Fibroblast of mammary gland (primary cell): ENCODE measurements at places on chromosomes 13 and 19.

GRCh38 chr19:46842791-46843190 is 7.9 kb downstream of the AP2S1 start:
- no peak for DNase-seq

DNA sequence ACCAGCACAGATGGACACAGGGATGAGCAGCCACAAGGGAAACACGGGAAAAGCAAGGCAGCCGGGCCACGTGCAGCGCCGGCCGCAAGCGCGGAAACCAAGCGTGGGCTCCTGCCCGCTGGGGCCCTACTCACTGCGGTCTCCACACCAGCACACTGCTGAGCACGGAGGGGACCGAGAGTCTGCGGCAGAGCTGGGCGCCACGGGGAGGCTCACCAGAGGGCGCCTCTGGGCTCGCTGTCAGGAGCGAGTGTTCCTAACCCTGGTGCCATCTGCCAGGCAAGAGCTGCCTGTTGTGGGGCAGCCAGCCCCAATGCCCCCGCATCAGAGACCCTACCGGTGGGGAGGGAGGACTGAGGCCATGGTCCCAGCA is 26.5 kb downstream of the MPND start:
- peak; percentile 59 for DNase-seq

GRCh38 chr19:45643927-45644771 is 5.0 kb upstream of the EML2 start:
- no peak for DNase-seq

DNA sequence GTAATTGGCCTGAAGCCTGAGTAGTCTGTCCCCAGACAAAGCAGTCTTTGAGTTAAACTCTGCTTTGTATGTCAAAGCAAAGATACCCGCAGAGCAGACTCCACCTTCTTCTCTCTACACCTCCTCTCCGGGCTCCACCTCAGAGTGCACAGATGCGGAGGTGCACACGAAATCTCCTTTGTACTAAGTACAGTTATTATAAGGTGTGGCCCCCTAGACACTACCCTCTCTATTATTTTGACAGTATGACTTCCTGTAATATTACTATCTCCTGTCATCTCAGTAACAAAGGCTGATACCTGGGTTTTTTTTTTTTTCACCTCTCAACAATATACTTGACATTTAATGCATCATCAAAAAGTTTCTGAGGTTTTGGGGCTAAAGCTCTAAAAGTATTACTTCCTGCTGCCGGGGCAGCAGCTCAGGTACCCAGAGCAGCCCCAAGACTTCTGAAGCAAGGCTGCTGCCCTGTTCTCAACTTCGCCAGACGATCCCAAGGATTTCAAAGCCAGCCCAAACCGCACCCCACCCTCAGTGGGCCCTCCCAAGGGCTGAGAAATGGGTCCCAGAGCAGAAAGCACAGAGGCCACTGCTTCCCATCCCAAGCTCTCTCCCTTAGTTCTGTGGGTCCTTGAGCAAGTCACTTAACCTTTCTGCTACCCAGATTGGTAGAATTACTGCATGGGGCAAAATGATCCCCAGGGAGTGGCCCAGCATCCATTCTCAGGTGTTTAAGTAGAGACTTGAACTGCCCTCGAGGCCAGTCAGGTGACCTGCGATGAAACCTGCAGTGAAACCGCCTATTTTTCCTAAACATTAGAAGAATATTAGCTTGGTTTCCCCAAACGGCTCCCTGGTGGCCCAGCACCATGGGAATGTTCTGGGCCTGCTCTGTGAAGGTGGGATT is 180.6 kb downstream of the FOXO1 start:
- no peak for DNase-seq

DNA sequence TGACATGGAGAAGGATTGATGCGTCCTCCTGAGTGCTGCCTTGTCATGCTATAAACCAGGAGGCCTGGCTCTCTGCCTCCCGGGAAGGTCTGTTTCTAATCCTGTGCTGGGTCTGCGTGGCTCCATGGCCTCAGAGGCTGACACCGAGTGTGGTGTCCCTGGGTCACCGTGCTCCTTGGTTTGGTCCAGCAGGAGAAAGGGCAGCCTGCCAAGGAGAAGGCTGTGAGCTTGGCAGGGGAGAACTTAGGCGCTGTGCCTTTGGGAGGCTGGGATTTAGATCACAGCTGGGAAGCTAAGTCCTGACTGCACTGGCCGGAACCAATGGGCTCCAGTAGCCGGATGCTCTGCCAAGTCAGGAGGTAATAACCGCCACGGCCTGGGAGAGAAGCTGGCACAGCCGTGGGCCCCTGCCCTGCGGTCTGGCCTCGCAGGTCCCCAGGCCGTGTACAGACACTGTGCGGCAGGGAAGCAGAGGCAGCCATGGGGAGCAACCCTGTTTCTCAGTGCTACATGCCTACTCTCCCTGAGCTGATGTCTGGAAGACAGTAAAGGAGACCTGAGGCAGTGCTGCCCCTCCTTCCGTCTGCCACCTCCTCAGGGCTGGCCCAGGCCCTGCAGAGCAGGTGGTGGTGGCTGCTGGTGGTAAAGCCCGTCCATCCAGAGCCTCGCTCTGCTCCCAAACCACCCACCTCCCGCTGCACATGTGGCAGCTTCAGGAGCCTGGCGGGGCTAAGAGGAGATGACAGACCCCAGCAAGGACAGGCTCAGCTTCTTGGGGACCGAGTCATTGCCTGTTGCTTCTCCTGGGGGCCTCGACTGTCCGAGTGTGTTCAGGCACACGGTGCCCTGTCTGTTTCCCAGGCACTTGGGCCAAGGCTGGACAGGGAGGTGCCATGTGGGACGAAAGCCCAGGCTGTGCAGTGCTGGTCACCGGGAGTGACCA is 44.9 kb downstream of the C13orf46 start:
- peak; percentile 97 for DNase-seq

GRCh38 chr19:57961785-57962184 is 12.5 kb downstream of the C19orf18 start:
- DNase-seq: no peak

GRCh38 chr13:31456056-31456455 is 256.3 kb downstream of the B3GLCT start:
- no peak for DNase-seq

DNA sequence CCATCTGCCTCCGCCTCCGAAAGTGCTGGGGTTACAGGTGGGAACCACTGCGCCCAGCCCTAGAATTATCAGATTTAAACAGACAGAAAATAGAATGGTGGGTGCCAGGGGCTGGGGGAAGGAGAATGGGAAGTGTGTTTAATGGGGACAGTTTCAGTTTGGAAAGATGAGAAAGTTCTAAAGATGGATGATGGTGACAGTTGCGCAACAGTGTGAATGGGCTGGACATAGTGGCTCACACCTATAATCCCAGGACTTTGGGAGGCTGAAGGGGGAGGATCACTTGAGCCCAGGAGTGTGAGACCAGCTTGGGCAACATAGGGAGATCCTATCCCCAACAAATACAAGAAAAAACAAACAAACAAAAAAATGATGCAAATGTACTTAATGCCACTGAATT is 15.9 kb downstream of the KANK2 start:
- DNase-seq: no peak

DNA sequence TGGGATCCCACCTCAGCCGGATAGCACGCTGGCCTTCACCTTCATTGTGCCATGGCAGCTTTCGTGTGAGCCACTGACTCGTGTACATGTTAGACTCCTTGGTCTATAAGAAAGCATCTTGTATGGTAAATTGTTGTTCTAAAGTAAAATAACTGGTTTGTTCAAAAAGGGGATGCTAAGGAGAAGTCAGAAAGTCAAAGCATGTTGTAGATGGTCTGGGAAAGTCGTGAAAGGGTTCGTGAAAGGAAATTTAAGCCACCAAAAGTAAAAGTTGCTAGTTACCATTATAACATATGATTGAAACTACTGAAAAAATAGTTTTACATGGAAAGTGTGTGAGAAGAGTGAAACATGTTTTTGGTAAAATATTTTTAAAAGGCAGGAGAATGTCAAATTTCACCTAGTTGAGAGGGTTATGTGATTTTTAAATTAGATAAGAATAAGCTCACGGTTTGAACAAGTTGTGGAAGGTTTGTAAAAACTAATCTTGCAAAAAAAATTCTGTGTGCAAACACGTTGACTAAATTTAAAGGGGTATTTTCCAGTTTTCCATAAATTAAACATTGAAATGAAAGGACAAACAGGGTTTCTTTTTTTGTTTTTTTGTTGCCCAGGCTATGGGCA is 23.4 kb downstream of the DPRX start:
- DNase-seq: no peak

- peak; percentile 50 for DNase-seq
Measured at GRCh38 chr13:38141792-38142191, 207.9 kb upstream of the UFM1 start.

DNA sequence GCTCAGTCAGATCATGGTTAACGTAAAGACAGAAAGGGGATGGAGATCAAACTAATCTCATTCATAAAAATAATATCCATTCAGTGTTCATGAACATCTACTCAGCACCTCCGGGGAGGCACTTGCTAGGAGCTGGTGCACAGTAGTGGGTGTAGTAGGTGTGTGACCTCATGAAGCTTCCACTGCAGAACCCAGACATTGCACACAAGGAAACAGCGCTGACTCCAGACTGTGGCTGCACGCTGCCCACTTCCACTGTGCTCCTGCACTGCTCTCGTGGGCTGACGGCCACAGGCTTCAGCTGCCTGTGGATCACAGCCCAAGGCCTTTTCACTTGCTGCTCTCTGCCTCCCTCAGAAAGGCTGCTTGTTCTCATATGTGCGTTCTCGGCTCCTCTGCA is 214.4 kb upstream of the ZNF507 start:
- no peak for DNase-seq

GRCh38 chr19:33453265-33453664 is 68.3 kb downstream of the PEPD start:
- DNase-seq: no peak

DNA sequence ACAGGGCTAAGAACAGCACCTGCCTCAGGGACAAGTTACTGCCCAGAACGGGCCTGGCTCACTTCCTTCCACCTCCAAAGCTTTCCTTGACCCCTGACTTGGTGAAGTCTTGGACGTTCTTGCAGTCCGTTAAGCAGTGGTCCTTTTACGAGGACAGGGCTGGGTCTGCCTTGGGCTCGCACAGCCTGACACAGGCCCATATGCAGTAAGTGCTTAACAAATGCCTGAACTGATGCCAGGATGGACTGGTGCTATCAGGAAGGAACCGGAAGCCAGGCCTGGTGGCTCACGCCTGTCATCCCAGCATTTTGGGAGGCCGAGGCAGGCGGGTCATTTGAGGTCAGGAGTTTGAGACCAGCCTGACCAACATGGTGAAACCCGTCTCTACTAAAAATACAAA is 1.8 kb upstream of the PLK5 start:
- DNase-seq: no peak

DNA sequence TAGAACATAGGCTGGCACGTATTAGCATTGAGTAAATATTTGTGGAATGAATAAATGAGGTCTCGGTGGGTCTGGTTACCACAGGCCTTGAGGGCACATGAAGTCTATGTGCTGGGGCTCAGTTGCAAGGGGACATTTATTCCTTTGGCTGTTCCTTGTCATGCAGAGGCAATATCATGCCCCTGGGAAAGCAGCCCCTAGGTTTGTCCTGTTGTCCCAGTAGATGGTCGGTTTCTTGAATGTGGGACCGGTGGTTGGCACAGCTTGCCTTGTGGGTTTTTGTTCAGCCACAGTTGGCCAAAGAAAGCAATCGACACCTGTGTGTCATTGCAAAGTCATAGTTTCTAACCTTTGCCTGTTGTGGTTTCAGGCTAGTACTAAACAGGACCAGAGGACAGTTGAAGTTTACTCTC is 24.7 kb upstream of the GPR183 start:
- DNase-seq: no peak

- peak; percentile 58 for DNase-seq
Measured at GRCh38 chr19:47093254-47093653, 20.3 kb downstream of the ZC3H4 start.

DNA sequence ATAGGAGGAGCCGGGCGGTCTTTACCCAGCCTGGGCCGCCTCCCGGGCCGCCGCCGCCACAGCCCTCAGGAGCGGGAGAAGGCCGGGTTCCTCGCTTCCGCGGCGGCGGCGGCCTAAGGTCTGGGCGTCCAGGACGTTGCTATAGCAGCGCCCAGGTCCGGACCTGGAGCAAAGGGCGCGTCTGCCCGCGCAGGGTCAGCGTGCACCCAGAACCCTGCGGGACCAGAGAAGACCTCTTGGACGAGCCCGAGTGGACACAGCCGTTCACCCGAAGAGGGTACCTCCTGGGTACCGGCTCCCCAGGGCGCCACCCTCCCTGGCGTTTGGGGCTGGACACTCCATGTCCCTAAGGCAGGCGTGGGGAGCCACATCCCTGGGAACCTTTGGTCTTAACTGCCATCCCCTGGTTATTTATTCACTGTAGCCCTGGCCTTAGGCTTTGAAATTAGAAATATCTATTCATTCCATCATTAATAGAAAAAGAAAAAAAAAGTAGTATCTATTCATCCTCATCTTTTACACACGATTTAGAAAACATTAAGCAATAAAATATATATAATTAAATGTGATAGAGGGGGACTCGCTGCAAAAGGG is 2.4 kb downstream of the DZIP1 start:
- DNase-seq: peak; percentile 40

DNA sequence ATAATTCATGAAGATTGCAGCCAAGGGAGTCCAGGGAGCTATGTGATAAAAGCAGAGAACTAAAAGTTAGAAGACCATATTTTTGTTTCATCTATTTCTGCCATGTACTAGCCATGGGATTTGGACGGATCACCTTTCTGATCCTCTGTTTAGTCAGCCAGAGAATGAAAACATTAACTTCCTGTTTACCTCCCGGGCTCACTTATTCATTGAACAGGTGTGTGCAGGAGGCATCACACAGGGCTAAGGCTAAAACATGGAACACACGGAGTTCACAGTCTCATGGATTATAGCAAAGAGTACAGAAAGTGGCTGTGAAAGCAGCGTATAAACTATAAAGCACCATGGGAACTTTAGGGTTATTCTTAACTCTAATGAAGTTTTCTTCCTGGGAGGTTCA is 96.8 kb downstream of the GPR12 start:
- no peak for DNase-seq

GRCh38 chr19:18922228-18922985 is 2.9 kb downstream of the DDX49 start:
- DNase-seq: no peak

DNA sequence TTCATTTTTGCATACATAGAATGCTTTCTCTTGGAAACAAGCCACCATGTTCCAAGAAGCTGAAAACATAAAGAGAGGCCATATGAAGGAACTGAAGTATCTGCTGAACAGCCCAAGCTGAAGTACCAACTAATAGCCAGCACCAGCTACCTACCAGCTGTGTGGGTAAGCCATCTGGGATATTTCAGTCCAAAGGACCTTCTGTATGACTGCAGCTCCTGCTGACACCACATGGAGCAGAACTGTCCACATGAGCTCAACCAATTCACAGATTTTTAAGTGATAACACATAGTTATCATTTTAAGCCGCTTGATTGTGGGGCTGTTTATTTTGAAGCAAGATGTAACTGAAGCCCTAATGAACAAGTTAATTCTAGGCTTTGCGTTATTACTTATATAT is 621.1 kb upstream of the KLHL1 start:
- no peak for DNase-seq

GRCh38 chr13:98585946-98586345 is 9.0 kb upstream of the STK24 start:
- no peak for DNase-seq

DNA sequence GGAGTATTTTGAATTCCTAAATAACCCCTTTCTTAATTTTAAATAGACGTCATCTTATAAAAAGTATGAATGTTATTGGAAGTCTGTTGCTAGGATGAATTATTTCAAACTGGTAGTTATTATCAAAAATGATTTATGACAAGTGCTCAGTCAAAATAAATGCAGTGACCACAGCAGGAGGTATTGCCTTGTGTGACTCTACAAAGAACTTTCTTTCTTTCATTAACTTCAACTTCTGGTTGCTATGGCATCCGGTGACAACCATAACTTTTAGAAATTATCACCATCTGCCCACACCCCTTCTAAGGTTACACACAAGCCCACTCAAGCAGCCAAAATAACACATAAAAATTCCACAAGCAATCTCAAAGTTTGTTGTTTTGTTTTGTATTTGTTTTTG is 189.9 kb downstream of the DACH1 start:
- DNase-seq: no peak
